ENCODE measurements at places on chromosomes 5 and 9. TPM values are rescaled to one million over a fixed set of nuclear protein-coding genes. Genes with fewer than 3 reads are reported as not detected.

ELOVL7 gene
- 0.17 TPM for total RNA-seq

GNA14 gene
- total RNA-seq = not detected

RANBP17 gene
- total RNA-seq = 4.1 TPM

IFNA13 gene
- total RNA-seq = not detected

FRRS1L gene
- not detected for total RNA-seq

TMEM174 gene
- total RNA-seq = not detected

ATP10B gene
- total RNA-seq = not detected

SPAAR gene
- total RNA-seq = 0.35 TPM

AGTPBP1 gene
- 7.8 TPM for total RNA-seq

SLC22A4 gene
- 11.7 TPM for total RNA-seq

NDST1 gene
- total RNA-seq = 126 TPM

GFM2 gene
- 27.1 TPM for total RNA-seq

IQGAP2 gene
- 0.37 TPM for total RNA-seq

STRBP gene
- total RNA-seq = 1.5 TPM

PPP3R2 gene
- not detected for total RNA-seq

PWWP2A gene
- 12.0 TPM for total RNA-seq
